ENCODE measurements at places on chromosomes 11 and 22.

- DNase-seq = no peak
Measured at GRCh38 chr11:44872556-44872955, 78.1 kb downstream of the TP53I11 start.

GRCh38 chr11:15493921-15494620 lies 379.3 kb downstream of the INSC start:
- DNase-seq = no peak

- no peak for DNase-seq
Measured at GRCh38 chr22:44680481-44680894, 21.5 kb upstream of the PRR5 start.

GRCh38 chr11:72389116-72389515 lies 45.2 kb downstream of the CLPB start:
- no peak for DNase-seq

DNA sequence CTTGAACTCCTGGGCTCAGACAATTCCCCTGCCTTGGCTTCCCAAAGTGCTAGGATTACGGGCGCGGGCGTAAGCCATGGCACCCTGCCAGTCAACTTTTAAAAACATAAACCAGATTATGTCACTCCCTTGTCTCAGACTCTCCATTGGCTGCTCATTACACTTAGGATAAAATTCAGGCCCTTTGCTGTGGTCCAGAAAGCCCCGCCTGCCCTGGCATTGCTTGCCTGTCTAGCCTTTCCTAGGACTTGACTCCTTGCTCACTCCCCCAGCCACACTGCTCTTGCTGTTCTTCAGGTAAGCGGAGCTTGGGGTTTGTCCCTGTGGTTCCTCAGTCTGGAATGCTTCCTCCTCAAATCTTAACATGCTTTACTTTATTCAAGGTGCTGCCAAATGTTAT lies 30.5 kb downstream of the DIXDC1 start:
- no peak for DNase-seq

DNA sequence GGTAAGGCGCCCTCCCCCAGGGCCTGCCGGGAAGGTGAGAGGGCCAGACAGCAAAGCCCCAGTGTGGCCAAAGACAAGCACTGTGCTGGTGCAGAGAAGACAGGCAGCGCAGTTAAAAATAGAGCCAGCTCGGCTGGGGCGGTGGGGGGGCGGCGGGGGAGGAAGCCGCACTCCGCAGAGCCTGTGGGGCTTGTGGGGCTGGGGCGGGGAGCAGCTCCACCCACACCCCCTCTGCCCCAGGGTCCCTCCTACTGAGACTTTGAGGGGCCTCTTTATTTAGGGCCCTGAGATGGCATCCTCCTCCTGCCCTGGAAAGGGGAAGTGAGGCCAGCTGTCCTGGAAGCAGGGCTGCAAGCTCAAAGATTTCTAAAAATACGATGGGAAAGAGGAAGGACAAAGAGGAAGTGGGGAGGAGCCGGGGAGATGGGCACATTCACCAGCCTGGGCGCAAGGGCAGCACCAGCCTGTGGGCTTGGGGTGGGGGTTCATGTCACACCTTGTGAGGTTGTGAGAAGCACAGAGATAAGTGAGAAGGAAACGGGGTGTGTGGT lies 2.6 kb downstream of the CYTH4 start:
- peak; percentile 41 for DNase-seq

- no peak for DNase-seq
Measured at GRCh38 chr11:76459299-76459698, 14.5 kb downstream of the EMSY start.

DNA sequence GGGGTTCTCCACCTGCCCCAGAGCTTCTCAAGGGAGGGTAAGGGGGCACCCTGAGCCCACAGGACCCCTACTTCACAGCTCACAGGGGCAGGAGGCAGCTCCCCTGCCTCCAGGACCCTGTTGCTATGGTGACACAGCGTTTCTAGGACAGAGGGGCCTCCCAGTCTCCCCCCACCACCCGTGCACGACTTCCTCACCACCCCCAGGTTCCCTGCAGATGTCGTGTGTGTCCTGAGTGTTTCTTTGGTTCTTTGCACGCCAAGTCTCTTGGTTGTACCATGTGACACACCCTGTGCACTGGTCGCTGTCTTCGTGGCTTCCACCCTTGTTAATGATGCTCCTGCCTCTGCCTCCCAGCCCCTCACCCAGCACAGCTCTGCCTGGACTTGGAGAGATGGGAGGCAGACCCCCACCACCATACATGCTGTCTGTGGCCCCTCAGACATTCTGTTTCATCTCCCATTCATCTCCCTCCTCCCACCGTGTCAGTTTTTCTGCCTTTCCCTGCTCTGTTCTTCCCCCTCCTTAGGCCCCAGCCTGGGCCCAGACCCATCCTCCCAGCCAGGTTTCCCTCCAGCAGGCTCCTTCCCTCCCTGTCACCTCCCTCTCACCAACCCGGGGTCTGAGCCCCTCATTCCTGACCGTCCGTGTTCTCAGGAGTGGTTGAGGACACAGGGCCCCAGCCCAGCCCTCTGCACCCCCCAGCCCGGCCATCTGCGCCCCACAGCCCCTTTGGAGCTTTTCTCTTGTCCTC lies 24.5 kb upstream of the RAB1B start:
- DNase-seq = no peak

DNA sequence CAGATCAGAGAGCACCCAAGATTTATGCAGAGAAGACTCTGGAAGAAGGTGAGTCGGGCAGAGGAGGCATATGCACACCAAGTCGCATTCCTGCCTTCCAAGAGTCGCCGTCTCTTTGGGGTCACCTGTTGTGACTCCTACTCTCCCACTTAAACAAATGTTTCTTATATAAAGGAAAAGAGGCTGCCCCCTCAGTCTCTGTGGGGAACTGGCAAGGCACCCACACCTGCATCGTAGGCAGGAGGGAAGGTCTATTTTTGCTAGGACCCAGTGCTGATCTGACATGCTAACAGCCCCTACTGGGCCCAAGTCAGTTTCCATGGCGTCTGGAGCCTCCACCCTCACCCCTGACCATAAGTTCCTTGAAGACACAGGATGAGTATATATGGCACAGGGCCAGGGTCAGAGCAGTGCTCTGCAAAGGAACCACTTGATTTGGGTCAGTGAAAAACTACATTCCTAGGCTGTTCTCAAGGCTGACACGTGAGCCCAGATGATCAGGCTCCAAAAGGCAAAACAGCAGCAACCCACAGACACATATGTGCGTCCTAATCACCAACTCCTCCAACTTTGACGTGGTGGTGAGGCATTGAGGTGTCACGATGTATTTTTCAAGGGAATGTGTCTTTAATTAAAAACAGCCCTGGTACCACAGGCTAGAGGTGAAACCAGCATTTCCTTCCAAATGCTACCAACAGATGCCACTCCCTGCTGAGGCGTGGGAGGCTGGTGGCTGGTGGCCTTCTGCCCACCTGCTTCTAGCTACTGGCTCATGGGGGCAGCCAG lies 55.6 kb upstream of the CSNK2A3 start:
- no peak for DNase-seq

- no peak for DNase-seq
Measured at GRCh38 chr22:49997251-49997599, 15.3 kb downstream of the IL17REL start.

- no peak for DNase-seq
Measured at GRCh38 chr22:49699476-49699875, 128.2 kb downstream of the BRD1 start.

DNA sequence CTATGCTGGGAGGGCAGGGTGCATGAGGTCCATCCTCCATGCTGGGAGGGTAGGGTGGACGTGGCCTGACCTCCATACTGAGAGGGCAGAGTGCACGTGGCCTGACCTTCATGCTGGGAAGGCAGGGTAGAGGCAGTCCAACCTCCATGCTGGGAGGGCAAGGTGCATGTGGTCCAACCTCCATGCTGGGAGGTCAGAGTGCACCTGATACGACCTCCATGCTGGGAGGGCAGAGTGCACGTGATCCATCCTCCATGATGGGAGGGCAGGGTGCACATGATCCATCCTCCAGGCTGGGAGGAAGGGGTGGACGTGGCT lies 622.2 kb downstream of the BRD1 start:
- DNase-seq = no peak

DNA sequence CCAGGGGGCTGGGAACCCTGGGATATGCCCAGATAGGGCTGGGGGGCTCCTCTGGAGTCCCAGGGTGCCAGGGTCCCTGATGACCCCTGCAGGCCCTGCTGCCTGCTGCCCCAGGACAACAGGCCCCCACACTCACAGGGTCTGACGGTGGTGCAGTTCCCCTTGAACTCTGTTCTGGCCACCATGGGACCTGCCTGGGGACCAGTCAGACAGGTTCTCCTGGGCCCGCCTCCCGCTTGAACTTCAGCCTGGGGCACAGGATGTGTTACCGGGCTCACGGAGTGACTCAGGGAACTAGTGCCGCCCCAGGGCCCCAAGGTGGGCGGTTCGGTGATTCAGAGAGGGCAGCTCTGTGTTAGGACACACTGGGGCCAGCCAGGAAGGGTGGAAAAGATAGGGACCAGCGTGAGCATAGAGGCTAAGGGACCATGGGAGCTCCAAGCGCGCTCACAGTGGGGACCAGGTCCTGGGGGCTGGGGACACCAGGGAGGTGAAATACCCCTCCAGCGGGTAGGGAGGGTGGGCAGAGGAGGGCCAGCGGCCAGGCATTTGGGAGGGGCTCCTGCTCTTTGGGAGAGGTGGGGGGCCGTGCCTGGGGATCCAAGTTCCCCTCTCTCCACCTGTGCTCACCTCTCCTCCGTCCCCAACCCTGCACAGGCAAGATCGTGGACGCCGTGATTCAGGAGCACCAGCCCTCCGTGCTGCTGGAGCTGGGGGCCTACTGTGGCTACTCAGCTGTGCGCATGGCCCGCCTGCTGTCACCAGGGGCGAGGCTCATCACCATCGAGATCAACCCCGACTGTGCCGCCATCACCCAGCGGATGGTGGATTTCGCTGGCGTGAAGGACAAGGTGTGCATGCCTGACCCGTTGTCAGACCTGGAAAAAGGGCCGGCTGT lies 21.5 kb upstream of the TXNRD2 start:
- no peak for DNase-seq

- DNase-seq = no peak
Measured at GRCh38 chr11:47395223-47396048, 13.0 kb upstream of the SLC39A13 start.

GRCh38 chr11:128219731-128220120 lies 367.6 kb downstream of the ETS1 start:
- DNase-seq = no peak

DNA sequence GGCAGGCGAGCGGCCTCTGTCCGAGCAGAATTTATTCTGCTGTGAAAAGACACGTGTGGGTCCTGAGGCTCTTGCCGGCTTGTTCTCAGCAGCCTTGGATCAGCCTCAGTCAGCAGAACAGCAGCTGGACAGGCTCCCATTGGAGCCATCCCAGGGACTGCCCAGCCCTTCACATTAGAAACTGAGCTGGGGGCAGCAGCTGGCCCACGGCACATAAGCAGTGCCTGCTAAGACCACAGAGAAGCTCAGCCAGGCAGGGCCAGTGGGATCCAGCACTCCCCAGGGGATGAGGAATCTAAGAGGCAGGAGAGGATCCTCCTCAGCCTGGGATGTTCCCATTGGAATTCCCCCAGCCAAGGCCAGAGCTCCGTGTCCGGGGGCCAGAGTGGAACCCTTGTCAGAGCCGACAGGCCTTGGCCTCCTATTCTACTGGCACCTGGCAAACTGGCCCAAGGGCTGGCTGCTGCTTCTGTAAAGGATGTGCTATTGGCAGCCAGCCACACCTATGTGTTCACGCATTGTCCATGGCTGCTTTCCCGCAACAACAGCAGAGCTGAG lies 18.2 kb downstream of the RTN4R start:
- no peak for DNase-seq

DNA sequence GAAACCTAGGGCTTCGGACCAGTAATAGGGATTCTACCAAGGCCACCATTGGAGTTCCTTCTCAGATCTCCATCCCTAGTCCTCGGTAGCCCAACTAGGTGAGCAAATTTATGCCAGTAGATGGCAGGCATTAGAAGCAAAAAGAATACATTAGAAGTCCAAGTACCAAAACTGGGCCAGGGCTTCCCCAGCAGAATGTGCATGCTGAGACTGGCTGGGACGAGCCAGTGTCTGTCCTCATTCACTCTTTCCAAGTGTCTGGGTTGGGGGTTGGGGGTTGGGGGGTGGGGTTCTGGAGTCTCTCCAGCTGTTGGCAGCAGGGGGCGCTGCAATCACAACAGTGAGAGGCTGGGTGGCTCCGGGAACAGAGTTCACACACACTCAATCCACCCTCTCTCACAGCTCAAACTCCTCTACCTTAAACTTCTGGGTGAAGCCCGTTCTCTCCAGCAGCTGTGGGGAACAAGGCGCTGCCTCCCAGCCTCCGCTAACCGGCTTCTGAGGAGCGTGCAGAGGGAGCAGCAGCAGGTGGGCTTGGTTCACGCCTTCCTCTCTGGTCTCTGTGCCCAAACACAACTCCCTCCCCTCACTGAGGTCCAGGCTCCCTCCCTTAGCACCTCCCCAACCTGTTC lies 57.5 kb downstream of the BTG4 start:
- DNase-seq = no peak

DNA sequence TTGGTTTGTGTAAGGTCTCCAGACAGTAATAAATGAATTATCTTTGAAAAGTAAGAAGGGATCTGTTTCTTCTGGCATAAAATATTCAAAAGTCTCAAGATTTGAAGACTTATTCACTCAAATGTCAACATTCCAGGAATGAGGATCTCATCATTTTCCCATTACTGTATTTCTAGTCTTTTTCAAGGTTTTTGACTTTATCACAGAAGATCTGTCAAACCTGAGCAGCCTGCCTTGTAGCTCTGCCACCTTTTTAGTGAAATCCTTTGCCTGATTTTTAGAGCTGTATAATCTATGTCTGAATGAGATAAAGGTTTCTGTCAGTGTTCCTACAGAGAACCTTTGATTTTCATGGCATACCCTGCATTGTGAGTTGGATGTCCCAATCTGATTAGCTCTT lies 4.0 kb downstream of the OR51F2 start:
- no peak for DNase-seq

- DNase-seq = peak; percentile 6
Measured at GRCh38 chr11:95229993-95230809, 801 bp downstream of the SESN3 start.

GRCh38 chr11:88104408-88104807 lies 70.8 kb downstream of the RAB38 start:
- no peak for DNase-seq

DNA sequence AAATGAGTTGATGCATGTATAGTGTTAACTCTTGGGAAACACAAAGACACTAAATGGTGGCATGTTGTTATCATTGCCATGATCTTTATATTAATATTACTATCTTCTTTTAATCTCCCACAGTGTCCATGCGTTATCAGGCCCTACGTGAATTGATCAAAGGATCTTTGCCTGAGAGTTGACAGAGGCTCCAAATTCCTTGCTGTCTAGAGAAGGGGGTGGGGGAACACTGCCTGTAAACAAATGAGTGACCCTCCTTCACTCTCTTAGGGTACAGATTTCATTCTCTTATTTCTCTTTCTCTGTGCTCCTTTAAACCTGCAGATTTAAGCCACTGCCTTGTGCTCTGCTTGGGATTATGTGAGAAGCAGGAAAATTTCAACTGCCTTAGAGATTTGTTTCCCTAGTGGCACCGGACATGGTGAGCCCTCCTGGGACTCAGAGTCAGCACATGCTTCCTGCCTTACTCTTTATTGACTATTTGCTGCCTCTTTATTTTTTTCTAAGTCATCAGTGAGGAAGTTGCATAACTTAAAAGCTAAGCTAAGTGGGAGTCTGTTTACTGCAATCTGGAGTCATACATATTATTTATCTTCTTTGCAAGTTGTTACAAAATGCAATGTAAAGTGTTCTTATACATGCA lies 122.9 kb downstream of the MAML2 start:
- DNase-seq = no peak

All from activated T-helper 1 cell treated with Interleukin-2 at 50 U/mL for 16 hours (primary cell).